CD8-positive, alpha-beta memory T cell (primary cell): ENCODE measurements at places on chromosomes 3 and 15.

DNA sequence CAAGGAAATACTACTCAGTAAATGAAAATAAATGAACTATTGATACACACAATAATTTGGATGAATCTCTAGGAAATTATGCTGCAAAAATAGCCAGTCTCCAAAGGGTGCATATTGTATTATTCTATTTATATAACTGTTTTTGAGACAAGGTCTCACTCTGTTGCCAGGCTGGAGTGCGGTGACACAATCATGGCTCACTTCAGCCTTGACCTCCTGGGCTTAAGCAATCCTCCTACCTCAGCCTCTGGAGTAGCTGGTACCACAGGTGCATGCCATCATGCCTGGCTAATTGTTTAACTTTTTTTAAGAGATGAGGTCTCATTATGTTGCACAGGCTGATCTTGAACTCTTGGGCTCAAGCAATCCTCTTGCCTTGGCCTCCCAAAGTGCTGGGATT is 12.5 kb downstream of the KLHDC8B start:
- DNase-seq: no peak

DNA sequence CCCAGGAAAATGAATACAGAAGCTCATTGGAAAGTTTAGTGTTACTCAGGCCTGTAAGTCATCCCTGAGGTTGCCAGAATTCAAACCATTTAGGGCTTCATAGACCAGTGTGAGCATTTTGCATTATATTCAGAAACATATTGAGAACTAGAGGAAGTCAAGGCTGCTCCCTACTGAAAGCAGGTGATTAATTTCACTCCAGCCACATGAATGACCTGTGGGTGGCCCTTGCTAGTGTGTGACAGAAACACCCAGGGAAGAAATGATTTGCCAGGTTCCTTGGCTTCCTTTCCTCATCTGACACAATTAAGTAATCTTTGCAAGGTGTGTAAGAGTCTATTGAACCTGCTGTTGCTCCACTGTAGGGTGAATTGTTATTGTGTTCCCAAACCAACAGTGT is 61.8 kb downstream of the GAP43 start:
- DNase-seq: no peak

DNA sequence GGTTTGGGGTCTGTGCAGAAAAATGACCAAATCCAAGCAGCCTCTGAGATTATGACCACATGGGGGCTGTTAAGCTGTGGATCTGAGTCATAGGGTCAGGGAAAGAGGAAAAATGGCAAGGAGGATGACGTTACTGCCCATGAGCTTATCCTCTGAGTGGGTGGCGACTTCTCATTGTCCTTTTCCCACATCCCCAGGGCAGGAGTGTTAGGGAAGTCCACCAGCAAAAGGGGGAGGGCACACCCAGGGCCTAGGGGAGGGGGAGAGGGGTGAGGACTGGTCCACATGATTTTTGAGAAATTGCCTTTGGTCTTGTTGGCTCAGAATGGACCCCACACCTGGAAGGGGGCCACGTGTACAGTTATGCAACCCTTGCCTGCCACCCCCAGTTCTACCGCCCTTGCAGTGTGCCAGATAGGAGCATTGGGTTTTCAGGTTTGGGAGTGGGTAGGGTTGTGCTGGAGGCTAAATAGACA is 2.6 kb downstream of the CD276 start:
- no peak for DNase-seq

GRCh38 chr3:186511245-186511644 is 32.9 kb downstream of the CRYGS start:
- no peak for DNase-seq
